COLO829 (cell line): ENCODE measurements at places on chromosomes 2 and 18.

DNA sequence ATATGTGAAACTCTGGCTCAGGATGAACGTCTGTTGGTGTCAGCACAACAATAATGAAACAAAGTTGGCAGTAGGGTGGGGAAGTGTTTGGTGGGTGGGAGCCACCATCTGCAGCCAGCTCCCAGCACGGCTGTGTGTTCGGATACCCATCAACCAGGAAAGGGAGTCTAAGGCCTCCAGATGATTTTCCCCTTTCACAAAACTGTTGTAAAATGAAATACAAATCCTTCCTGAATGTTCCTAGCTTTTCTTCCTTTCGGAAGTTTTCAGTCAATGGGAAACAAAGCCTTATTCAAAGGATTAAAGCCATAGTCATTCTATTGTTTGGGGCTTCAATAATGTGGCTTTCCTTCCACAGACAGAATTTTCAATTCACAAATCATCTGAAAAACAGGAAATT, 14.5 kb upstream of the DARS1 start:
- no peak for DNase-seq

DNA sequence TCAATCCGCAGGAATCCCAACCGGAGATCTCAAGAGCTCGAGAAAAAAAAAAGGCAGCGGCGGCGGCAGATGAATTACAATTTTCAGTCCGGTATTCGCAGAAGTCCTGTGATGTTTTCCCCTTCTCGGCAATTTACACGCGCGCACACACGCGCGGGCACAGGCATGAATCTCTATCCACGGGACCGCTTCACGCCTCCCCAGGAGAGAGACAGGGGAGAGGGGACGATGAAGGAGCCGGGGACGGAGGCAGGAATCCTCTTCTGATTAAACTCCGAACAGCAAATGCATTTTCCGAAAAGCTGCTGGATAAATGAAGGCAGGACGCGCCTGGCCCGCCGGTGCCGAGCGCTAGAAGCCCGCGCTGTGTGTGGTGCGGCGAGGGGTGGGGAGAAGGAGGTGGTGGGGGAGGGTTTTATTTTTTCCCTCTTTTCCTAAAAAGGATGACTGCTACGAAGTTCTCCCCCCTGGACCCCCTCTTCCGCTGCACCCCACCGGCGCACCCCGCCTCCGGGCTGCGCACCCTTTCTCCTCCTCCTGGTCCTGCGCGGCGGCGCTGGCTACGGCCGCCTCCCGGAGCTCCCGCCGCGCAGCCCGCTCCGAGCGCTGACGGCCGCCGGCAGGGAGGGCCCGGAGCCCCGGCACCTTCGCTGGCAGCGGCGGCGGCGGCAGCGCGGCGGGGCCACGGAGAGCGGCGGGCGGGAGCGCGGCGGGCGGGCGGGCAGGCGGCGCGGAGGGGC, at the start of gene BCL2:
BCL2 (minus strand) TSS at position 387 of the 740 bp plus-strand sequence.
- no peak for DNase-seq

DNA sequence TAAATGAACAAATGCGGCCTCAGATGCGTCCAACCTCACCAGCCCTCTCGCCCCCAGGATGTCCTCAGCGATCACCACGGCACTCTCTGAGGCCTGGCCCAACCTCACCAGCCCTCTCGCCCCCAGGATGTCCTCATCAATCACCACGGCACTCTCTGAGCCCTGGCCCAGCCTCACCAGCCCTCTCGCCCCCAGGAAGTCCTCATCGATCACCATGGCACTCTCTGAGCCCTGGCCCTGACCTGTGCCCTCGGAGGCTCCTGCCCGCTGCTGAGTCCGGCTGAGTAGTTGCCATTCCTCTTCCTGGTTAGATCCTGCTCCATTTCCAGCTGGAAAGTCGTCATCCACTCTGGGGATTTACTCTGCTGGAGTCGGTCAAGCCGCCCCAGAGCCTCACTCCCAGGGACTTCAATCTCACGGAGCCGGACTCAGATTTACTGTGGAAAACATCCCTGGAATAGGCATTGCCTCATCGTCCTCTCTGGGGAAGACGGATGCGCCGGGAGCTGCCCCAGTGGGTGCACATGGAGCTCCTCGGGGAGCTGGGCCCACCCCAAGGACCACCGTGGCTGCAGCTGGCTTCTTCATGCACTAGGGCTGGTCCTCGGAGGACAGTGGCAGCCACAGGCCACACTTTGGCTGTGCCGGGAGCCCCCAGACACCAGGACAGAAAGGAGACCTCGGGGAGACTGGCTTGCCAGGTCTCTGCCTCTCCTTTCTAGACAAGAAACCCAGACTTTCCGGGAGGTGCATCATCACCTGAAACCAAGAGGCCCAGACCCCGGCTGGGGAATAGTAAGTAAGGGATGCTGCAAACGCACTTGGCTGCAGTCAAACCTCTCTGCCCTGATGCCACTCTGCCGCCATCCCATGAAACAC, 230.6 kb downstream of the EIPR1 start:
- DNase-seq: no peak

- no peak for DNase-seq
These were observed 143.5 kb downstream of the SH3RF3 start for GRCh38 chr2:109272461-109272860.

DNA sequence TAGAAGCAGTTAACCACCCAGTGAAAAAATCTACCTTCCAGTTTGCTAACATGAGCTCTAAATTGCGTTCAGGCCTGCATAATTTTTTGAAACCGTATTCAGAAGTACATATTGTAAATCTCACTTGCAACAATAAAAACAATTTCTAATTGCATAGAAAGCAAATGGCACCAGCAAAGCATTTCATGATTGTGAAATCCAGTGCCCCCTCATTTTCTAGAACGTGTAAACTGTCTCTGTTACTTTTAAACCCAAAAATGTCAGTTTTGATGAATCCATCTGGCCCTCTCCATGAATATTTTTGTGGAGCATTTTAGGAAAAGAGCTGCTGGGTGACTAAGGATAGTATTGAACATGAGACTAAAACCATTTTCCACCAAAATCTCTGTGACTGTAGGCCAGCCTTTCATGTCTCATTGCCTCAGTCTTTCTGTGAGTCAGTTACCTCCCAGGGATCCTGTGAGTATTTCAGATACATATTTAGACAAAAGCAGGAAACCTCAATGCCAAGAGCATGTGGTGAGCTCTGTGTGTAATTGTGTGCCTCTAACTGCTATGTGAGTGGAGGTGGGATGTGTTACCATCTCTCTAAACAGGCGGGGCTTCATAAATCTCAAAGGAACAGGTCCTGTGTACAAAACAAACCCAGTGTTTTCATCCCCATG, 477.8 kb upstream of the DCC start:
- no peak for DNase-seq
